Tongue (tissue), 3 donors: ENCODE measurements at places on chromosomes 5 and 9. TPM values are rescaled to one million over a fixed set of nuclear protein-coding genes. Genes with fewer than 3 reads are reported as not detected.

ZDHHC11 gene
- total RNA-seq = 25.2 TPM

FREM1 gene
- 18.2 TPM for total RNA-seq

BARHL1 gene
- not detected for total RNA-seq

RNF180 gene
- total RNA-seq = 7.3 TPM

PIGO gene
- 13.4 TPM for total RNA-seq

WDR38 gene
- total RNA-seq = not detected

SVEP1 gene
- 26.4 TPM for total RNA-seq

UGT3A2 gene
- total RNA-seq = 0.21 TPM

IL31RA gene
- 4.1 TPM for total RNA-seq

PCDHGA6 gene
- 4.8 TPM for total RNA-seq

IFNB1 gene
- total RNA-seq = not detected

ADAMTS13 gene
- total RNA-seq = 4.2 TPM

OR13C3 gene
- not detected for total RNA-seq

ECM2 gene
- 27.5 TPM for total RNA-seq

GPR151 gene
- not detected for total RNA-seq

FLT4 gene
- 21.8 TPM for total RNA-seq

CYSRT1 gene
- total RNA-seq = 3.3 TPM

IGFBPL1 gene
- total RNA-seq = 1.2 TPM

ENTREP1 gene
- 16.3 TPM for total RNA-seq

OR1J2 gene
- not detected for total RNA-seq

ARID3C gene
- total RNA-seq = 0.31 TPM

ZNF454 gene
- total RNA-seq = 4.7 TPM

TRIM36 gene
- total RNA-seq = 1.8 TPM
